ENCODE measurements at places on chromosomes 1 and 21.

GRCh38 chr1:86175756-86176155, 19.2 kb upstream of the COL24A1 start:
- DNase-seq, result no peak

DNA sequence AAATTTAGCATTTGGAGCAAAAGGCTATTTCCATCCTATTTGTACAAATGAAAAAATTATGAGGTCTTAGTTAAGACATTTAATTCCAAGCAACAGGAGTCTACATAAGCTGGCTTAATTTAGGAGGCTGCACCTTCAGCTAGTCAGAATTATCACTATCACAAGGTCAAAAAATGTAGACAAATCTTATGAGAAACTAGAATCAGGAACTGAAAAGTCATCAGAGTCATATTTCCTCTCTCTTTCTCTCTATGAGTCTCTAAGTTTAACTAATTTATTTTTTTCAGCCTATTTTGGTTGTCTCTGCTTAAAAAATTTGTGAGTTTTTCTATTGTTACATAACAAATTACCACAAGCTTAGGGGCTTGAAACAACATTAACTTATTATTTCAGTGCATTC, 807.1 kb upstream of the PRMT6 start:
- DNase-seq, result no peak

GRCh38 chr21:41217671-41218385, 49.9 kb downstream of the BACE2 start:
- no peak for DNase-seq

GRCh38 chr1:175794586-175794985, 51.2 kb upstream of the TNR start:
- no peak for DNase-seq

GRCh38 chr1:94105957-94106529, 14.9 kb downstream of the ABCA4 start:
- no peak for DNase-seq

- DNase-seq, result no peak
These were observed 79.4 kb downstream of the TOMM20 start for GRCh38 chr1:235049217-235049616.

DNA sequence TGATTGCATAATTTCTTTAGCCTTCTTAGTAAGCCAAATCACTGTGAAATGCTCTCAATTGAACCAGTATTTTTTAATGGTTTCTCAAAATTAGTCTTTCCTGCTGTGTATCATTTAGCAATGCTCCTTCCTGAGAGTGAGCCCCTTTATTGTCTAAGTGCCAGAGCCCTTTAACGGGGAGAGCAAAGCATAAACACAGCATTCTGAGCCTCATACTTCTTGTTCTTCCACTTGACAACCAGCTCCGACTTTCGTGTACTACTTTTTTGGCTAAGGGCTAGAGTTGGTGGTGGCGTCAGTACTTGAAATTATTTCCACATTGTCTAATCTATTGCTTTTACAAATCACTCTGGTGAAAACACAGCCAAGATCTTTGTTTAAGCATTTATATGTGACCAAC, 299.0 kb downstream of the TPR start:
- DNase-seq, result no peak

DNA sequence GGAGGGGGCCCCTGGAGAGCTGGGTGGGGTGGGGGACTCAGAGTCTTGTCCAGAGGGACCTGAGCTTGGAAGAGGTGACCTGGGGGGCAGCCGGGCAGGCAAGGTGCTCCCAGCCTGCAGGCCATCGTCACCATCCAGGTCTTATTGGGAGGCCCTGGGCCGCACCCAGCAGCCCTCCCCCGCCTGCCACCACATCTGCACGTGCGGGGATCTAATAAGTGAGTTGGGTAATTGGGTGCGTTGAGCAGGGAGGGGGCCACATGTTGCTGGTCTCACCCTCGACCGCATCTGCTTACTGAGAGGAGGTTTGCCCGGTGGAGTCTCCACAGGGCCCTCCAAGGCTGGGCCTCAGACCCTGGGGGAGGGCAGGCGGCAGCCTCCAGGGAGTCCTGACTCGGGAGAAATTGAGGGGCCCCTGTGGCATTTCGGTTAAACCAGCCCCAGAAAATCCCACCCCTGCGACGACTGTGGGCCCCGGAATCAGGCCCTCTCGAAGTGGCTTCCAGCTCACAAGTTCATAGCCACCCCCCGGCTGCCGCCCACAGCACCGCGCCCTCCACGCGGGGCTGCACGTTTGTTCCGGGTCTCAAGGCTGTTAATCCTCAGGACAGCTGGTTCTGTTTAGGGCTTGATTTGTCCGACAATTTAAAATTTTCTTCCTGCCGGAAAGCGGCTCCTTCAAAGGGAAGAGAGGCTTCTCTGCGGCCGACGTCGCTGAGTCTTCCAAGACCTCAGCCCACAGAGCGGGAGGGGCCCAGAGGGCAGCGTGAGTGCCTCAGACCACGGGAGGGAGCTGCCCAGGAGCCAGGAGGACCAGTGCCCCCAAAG, 14.7 kb upstream of the COL6A2 start:
- no peak for DNase-seq

- no peak for DNase-seq
These were observed 72.8 kb downstream of the SLC45A1 start for GRCh38 chr1:8390707-8391106.

GRCh38 chr1:42157667-42158066, 4.5 kb downstream of the GUCA2B start:
- DNase-seq, result no peak

DNA sequence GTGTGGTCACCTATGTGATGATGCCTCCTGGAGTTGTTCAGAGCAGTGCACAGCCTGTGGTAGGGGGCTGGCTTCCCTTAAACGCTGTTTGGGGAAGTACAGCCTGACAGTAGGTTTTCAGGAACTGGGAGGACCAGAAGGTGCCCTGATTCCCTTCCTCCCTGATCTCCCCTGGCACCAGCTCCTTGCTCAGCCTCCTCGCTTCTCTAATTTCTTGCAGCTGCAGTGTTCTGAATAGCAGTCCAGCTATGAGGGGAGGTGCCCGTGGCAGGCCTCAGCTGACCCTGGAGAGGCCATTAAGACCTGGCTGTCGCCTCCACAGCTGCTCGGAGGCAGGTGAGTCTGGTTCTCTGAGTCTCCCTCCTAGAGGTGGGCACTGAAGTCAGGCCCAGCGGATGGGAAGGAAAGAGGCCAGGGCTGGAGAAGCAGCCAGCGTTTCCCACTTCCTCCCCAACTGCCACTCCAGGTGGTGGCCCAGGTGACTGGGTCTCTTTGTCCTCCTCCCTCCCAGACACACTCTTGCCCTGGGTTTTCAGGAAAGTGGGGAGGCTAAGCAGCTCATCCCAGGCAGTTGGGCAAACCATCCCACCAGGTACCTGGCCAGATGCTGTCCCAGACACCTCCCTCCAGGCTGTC, 52.0 kb upstream of the RPL11 start:
- no peak for DNase-seq

- DNase-seq, result no peak
These were observed 214.1 kb downstream of the PBX1 start for GRCh38 chr1:164773102-164773501.

- no peak for DNase-seq
These were observed 25.2 kb upstream of the PLA2G2C start for GRCh38 chr1:20211511-20211931.

DNA sequence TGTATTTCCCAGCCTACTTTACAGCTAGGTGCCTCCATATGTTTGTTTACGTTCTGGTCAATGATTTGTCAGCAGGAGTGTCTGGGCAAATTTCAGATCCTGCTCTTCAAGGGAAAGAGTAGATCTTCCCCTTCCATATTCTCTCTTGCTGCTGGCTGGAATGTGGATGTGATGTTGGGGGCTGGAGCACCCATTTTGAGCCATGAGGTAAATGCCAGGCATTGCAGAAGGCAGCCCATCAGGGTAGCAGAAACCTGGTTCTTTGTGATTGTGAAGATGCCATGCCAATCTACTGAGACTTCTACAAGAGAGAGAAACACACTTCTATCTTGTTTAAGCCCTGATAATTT, 25.1 kb downstream of the RUNX1 start:
- no peak for DNase-seq

GRCh38 chr1:175864625-175865024, 121.2 kb upstream of the TNR start:
- no peak for DNase-seq

DNA sequence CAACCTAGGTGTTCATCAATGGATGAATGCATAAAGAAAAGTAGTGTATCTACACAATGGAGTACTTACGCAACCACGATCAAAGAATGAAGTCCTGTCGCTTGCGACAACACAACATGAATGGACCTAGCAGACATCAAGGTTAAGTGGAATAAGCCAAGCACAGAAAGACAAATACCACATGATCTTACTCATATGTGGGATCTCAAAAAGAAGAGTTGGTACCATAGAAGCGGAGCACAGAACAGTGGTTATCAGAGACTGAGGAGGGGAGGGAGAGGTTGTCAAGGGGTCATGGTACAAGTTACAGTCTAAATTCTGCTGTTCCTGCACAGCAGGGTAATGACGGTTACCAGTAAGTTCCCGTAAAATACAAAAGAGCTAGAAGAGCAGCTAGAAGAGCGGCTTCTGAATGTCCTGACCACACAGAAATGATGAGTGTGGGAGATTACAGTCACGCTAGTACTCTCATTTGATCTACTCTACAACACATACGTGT, 36.7 kb downstream of the NPHP4 start:
- no peak for DNase-seq

DNA sequence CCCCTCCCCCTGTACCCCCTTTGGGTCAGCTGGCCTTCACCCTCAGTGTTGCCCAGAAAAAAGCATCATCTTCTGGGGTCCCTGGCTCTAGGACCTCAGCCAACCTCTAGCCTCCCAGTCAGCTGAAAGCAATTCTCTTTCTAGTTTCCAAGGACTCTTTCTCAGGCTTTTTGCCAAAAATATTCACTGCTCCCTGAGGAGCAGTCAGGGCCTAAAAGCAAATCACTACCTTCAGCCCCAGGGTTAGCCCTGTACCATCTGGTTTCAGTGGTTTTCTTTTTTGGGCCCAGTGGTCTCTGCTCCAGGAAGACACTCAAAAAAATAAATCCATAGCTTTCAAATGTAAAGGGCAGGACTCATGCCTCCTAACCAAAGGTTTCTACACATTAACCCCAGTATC, 3.1 kb upstream of the LMOD1 start:
- DNase-seq, result no peak

DNA sequence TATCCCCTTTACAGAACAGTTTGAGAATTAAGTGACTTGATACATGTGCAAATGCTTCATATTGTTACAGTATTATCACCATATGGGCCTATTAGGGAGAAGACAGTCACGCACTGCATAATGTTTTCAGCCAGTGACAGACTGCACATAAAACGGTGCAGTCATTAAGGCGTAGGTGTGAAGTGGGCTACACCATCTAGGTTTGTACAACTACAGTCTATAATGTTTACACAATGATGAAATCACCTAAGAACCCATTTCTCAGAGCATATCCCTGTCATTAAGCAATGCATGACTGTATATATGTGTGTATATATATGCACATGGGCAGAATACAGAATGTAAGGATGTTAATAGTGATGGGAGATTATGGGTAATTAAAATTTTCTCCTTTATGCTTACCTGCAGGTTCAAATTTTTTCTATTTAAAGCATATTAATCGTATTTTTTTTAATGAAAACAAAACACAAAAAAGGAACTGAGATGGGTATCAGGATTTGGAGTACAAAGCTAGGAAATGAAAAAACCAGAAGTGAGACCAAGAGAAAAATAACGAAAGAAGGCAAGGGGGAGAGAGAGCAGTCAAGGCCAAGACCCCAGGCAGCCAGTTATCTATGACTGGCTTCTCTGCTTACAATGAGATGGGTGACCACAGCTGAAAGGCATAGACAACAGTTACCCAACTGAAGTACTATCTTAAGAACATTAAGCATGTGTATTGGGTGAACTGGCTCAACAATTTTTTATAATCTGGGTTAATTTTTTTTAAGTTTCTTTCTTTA, 122.9 kb upstream of the DAB1 start:
- no peak for DNase-seq

- DNase-seq, result no peak
These were observed 129.8 kb upstream of the PRDX6 start for GRCh38 chr1:173347282-173347818.

DNA sequence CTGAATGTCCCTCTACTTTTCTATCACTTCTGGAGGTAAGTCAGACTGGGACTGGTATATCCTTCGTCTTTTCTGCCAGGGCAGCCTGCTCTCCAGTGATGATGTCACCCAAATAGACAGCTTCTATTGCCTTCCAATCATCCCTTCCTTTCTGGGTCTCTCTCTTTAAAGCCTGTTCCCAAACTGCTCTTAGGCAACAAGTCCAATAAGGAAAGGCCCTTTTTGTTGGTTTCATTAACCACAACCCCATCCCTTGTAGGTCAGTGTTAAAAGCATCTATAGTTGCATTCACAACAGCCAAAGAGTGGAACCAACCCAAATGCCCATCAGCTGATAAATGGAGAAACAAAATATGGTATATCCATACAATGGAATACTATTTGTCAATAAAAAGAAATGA, 114.4 kb downstream of the CNIH3 start:
- no peak for DNase-seq

DNA sequence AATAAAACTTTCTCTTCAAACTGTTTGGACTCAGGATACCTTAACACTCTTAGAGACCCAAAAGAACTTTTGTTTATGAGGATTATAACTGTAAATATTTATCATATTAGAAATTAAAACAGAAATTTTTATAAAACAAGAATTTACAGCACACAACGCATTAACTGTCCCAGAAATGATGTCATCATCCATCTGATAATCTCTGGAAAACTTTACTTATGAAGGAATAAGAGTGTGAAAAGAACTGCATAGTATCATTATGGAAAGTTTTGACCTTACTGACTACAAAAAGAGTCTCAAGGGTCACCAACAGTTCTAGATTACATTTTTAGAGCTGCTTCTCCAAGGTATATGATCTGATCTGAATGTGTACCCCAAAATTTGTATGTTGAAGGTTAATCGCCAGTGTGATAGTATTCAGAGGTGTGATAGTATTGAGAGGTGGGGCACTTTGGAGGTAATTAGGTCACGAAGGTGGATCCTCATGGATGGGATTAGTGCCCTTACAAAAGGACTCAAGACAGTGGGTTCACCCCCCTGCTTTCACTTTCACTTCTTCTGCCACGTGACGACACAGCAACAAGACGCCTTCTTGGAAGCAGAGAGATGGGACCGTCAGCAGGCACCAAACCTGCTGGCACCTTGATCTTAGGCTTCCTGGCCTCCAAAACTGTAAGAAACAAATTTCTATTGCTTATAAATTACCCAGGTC, 95.7 kb upstream of the NR5A2 start:
- no peak for DNase-seq

Measured in stimulated activated CD4-positive, alpha-beta T cell treated with anti-CD3 and anti-CD28 coated beads, TNF-alpha, amount 100 ng/mL, for 4 hours (primary cell).